Activated T-helper 2 cell treated with anti-CD3 and anti-CD28 coated beads, Interferon-gamma antibody, Interleukin-2, Interleukin-4, amounts not matched to agents 10 μg/mL and 5 μg/mL and 100 μg/mL, durations not matched to agents 14 hours and 24 hours and 36 hours (primary cell): ENCODE measurements at places on chromosomes 7 and 10. TPM values are rescaled to one million over a fixed set of nuclear protein-coding genes. Genes with fewer than 3 reads are reported as not detected.

DNA sequence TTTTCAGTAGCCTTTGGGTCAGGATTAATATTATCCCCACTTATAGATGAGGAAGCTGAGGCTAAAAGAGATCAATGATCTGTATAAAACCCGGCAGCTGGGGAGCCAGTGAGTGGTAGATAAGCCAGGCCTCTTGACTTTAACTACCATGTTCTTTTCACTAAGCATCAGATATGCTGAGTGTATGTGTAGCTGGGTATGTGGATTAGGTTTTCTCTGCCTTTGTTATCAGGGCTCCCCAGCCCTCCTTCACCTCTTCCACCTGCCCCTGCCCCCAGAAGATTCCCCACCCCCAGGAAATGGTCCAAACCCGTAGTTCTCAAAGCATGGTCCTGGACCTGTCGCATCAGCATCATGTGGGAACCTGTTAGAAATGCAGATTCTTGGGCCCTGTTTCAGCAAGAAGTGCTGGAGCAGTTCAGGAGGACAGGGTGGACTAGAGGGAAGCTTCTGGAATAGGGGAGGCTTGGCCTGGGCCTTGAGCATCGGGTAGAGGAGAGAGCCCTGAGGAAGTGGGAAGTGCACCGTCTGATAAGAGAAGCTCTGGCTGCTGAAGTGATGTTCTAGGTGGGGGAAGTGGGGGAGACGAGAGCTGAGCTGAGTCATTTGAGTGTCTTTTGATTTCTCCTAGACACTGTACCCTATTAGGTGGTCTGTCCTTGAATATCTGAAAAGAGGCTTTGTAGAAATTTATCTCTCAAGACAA lies 101.3 kb downstream of the HIF1AN start:
- peaks cover 37% of the 10 kb centered on the region for H3K27me3 ChIP-seq
- no peaks in the 10 kb centered on the region for H3K36me3 ChIP-seq
- H3K27ac ChIP-seq: no peak overlapping the region
- no peaks in the 10 kb centered on the region for H3K4me1 ChIP-seq
- no peak for DNase-seq
- no peak overlapping the region for H3K4me3 ChIP-seq

- H3K4me3 ChIP-seq: no peak overlapping the region
- no peaks in the 10 kb centered on the region for H3K36me3 ChIP-seq
- H3K4me1 ChIP-seq: peaks cover 67% of the 10 kb centered on the region
- DNase-seq: no peak
Observed at GRCh38 chr10:7480742-7481367, 70.0 kb upstream of the SFMBT2 start.

GRCh38 chr10:114607358-114607998 lies 50.6 kb downstream of the ABLIM1 start:
- no peak overlapping the region for H3K27ac ChIP-seq
- no peak for DNase-seq
- H3K27me3 ChIP-seq: no peaks in the 10 kb centered on the region
- H3K4me3 ChIP-seq: no peak overlapping the region
- H3K36me3 ChIP-seq: peaks cover 4% of the 10 kb centered on the region

AMZ1 gene
- 0.07 and 0.14 TPM in 2 replicates for total RNA-seq

ANXA8 gene
- total RNA-seq: 7.0 and 7.5 TPM in 2 replicates
